ENCODE measurements at places on chromosomes 6 and 20. TPM values are rescaled to one million over a fixed set of nuclear protein-coding genes. Genes with fewer than 3 reads are reported as not detected.
A peak's percentile ranks its signal among the peaks of the same experiment; 100 is the strongest.

DNA sequence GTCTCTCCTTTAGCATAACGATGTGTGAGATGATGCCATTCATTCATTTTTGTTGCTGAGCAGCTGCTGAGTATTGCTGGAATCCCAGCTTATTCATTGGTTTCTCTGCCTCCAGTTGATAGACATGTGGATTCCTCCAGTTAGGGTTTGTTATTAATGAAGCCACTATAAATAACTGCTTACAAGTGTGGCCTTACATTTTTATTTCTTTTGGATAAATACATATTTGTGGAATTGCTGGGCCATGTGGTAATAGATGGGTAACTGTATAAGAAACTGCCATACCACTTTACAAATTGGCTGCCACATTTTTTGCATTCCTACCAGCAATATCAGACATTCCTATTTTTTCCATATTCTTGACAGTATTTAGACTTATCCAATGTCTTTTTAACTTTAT lies 2.6 kb upstream of the HLA-B start:
- no peak for ATAC-seq

Gene ITPA
- 27.7 TPM for total RNA-seq

GRCh38 chr6:133289733-133290306 lies 48.7 kb downstream of the EYA4 start:
- no peak for ATAC-seq

DNA sequence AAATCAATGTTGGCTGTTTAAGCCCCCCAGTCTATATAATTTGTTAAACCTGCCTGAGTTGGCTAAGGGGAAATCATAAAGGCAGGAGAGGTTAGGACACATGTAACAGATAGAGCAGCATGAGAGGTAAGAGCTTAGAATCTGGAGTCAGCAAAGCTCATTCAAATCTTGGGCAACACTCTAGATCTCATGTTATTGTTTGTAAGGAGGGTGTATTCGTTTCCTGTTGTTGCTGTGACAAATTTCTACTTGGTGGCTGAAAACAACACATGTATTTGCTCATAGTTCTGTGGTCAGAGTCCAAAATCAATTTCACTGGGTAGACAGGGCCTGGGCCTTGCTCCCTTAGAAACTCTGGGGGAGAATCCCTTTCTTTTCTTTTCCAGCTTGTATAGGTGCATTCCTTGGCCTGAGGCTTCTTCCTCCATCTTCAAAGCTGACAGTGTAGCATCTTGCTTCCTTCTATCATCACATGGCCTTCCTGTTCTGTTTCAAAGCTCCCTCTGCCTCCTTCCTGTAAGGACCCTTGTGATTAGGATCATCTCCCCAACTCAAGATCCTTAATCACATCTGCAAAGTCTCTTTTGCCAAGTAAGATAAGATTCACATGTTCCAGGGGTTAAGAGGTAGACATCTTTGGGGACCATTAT lies 4.4 kb downstream of the LY86 start:
- no peak for ATAC-seq

- no peak for ATAC-seq
Measured at GRCh38 chr6:143301188-143301587, 149.3 kb downstream of the ADAT2 start.

Gene PAX1
- total RNA-seq, result 1.3 TPM

GRCh38 chr6:43299338-43300293 lies 1.6 kb downstream of the SLC22A7 start:
- no peak for ATAC-seq

DNA sequence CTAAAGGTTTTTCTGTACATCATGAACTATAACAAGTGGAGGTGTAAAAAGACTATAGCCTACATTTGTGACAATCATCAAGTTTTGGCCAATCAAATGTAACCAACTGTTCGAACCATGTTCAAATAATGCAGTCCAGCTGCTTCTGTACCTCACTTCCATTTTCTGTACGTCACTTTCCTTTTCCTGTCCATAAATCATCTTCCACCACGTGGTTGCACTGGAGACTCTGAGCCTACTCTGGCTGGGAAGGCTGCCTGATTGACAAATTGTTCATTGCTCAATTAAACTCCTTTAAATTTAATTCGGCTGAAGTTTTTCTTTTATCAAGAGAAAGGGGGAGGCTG lies 270.4 kb upstream of the JARID2 start:
- no peak for ATAC-seq

GRCh38 chr20:37697314-37697713 lies 3.5 kb downstream of the CTNNBL1 start:
- ATAC-seq, result no peak

DNA sequence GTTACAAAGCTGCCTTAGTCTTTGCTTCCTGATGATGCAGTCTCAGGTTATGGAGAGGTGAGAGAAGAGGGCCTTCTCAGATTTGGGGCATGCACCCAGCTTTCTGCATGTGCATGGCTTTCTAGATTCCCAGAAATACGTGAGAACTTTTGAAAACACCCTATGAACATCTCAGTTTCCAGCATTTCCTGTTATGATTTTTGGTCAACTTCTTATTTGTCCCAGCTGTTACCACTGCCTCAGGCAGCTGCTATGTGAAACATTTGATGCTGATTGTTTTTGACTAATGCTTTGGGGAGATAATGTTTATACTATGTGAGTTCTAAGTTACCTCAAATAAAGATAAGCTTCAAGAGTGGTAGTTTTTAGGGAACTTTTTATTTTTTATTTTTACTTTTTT lies 9.5 kb upstream of the SNAP25 start:
- ATAC-seq, result no peak

DNA sequence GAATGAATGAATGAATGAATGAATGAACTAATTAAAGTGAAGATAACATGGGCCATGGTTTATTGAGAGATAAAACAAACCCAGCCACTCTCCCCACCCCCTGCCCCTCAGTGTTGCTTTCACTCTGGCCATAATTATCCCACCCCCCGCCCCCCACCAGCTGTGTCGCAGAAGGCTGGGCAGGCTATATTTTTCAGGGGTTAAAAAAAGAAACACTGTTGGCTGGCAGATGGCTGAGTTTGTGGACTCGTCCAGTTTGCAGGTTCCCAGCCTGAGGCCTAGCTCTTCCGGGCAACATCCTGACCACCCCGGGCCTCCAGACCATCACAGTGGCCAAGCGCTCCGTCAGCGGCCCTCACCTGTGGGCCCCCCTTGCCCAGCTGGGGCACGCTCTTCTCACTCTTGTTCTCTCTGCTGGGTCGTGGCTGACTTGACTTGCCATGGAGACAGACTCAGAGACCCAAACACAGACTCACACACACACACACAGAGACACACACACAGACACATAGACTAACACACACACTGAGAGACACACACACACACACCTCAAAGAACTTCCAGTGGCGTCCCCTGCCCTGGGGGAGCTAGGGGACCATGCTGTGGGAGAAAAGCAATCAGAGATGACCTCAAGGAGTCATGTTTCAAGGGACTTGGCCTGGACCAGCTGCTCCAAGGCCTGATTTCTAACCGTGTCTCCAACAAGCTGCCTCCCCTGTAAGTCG lies 2.2 kb upstream of the GRM4 start:
- ATAC-seq, result no peak

Gene OR12D3
- total RNA-seq, result 0.09 TPM

DNA sequence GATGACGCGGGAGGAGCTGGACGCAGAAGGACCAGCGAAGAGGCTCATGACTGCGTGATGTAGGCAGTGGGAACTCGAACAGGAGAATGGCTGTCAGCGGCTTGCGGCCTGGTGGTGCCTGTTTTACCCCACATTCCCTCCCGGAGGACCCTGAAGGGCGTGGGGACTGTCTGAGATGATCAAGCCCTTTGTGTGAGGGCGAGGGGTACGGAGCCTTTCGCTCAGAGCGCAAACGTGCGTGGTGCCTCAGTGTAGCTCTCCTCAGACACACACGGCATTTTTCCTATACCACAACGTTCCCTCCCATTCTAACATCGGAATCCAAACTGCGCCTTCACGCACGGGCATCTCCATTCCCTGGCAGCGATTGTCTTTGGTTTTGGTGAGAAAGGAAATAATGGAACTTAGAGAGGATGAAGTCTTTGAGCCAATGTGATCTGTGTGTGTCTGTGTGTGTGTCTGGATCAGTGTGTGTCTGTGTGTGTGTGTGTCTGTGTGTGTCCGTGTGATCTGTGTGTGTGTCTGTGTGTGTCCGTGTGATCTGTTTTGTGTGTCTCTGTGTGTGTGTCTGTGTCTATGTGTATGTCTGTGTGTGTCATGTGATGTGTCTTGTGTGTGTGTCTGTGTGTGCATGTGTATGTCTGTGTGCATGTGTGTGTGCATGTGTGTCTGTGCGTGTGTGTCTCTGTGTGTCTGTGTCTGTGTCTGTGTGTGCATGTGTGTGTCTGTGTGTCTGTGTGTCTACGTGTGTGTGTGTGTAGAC lies 5.3 kb downstream of the PTK6 start:
- ATAC-seq, result no peak

Gene ANKRD66
- total RNA-seq, result 0.63 TPM

Gene SEC23B
- total RNA-seq, result 51.8 TPM

Gene CLIC5
- total RNA-seq, result 0.44 TPM

Gene NFKBIE
- total RNA-seq, result 7.1 TPM

DNA sequence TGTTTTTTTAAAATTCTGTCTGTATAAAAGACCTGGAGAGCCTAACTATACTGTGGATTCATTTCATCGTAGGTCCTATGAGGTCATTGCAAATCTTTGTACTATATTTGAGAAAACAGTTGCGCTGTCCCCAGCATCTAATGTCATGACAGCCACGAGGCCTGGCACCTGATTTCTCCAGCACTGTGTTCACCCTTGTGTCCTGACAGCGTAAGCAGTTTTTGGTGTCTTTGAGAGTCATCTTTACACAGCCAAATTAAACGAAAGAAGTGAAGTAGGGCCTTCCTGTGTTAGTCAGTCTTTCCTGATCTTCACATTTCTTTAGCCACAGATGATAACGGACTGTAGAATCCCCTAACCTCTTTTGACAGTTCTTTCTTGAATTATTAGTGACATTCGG lies 70.6 kb upstream of the PHACTR2 start:
- ATAC-seq, result no peak

Gene BTN1A1
- 0.18 TPM for total RNA-seq

GRCh38 chr20:11585752-11586352 lies 331.8 kb upstream of the BTBD3 start:
- peak; percentile 68 for ATAC-seq

Gene F13A1
- 1.4 TPM for total RNA-seq
